H9 (cell line): ENCODE measurements at places on chromosomes 4 and X. TPM values are rescaled to one million over a fixed set of nuclear protein-coding genes. Genes with fewer than 3 reads are reported as not detected.

DNA sequence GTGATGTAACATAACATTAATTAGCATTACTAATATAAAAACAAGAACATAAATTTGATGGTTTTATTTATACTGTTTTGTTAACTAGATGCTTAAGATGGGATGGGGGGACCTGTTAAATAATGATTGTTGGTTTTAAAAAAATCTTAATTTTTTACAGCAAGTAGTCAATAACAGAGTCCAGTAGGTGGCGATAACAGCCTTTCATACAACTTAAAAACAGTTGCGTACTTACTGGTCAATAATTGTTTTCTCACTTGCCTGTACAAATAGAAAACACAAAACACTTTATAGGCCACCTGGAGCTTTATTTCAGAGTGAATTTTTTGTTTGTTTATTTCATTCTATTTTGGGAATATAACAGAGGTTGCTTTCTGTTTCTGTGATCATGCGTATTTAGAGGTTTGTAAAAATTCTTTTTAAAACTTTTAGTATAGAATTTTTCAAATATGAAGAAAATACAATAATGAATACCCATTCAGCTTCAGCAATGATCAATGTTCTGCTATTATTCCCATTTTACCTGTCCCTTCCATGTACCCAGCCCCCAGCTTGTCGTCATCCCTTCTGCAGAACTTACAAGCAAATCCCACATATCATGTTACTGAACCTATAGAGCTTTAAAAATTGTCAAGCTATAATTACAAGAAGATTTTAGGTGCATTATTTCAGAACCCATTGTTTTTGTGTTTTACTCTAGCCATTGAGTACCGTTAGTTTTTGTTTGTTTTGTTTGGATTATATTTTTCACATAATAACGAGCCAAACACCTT lies 97.1 kb downstream of the MRPL1 start:
- no peak for DNase-seq
- H3K4me1 ChIP-seq, result no peaks in the 10 kb centered on the region
- H3K27me3 ChIP-seq, result no peaks in the 10 kb centered on the region
- no peak overlapping the region for H3K4me3 ChIP-seq

The ART3 gene
- 0.33 and 0.74 TPM in 2 replicates for total RNA-seq

DNA sequence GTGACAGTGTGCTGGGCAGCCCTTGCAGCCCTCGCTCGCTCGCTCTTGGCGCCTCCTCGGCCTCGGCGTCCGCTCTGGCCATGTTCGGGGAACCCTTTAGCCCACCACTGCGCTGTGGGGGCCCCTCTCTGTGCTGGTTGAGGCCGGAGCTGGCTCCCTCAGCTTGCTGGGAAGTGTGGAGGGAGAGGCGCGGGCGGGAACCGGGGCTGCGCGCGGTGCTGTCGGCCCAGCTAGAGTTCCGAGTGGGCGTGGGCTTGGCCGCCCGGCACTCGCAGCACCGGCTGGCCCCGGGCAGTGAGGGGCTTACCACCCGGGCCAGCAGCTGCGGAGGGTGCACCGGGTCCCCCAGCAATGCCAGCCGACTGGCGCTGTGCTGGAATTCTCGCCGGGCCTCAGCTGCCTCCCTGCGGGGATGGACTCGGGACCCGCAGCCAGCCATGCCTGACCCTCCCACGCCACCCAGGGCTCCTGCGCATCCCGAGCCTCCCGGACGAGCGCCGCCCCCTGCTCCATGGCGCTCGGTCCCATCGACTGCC lies 770.1 kb upstream of the GALNTL6 start:
- no peak for DNase-seq
- H3K4me1 ChIP-seq, result no peaks in the 10 kb centered on the region
- no peak overlapping the region for H3K27ac ChIP-seq
- no peak overlapping the region for H3K4me3 ChIP-seq
- no peaks in the 10 kb centered on the region for H3K27me3 ChIP-seq
- H3K36me3 ChIP-seq, result peaks cover 4% of the 10 kb centered on the region; the same call in 2 of the 3 replicates

The NIPAL1 gene
- total RNA-seq, result 13.1 and 16.9 TPM in 2 replicates

DNA sequence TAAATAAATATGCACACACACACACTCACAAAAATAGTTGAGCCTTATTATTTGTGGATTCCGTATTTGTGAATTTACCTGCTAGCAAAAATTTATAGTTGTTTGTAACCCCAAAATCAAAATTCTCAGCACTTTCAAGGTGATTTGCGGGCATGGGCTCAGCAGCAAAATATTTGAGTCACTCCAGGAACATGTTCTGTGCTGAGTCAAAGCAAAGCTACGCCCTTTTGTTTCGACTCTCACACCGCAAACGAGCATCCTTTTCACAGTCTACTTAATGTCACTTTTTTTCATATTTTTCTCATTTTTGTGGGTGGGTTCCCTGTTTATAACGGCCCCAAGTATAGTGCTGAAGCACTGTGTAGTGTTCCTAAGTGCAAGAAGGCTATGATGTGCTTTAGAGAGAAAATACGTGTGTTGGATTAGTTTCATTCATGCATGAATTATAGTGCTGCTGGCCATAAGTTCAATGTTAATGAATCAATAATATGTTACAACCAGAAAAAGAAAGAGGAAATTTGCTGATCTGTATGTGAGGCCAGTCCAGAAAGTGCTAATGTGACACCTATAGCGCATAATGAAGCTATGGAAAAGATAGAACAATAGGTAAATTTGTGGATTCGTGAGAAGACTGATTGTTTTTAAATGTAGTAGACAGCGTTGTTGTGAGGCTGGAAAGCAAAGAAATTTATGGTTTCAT lies 723.2 kb upstream of the AGA start:
- no peaks in the 10 kb centered on the region for H3K4me1 ChIP-seq
- no peaks in the 10 kb centered on the region for H3K27me3 ChIP-seq
- no peak for DNase-seq
- peaks cover 9% of the 10 kb centered on the region for H3K36me3 ChIP-seq
